ENCODE measurements at places on chromosomes 16 and 17.

GRCh38 chr17:78541488-78542206 is 35.5 kb downstream of the DNAH17 start:
- peak; percentile 54 for DNase-seq

GRCh38 chr16:53457670-53458069 is 23.4 kb downstream of the RBL2 start:
- DNase-seq = no peak

DNA sequence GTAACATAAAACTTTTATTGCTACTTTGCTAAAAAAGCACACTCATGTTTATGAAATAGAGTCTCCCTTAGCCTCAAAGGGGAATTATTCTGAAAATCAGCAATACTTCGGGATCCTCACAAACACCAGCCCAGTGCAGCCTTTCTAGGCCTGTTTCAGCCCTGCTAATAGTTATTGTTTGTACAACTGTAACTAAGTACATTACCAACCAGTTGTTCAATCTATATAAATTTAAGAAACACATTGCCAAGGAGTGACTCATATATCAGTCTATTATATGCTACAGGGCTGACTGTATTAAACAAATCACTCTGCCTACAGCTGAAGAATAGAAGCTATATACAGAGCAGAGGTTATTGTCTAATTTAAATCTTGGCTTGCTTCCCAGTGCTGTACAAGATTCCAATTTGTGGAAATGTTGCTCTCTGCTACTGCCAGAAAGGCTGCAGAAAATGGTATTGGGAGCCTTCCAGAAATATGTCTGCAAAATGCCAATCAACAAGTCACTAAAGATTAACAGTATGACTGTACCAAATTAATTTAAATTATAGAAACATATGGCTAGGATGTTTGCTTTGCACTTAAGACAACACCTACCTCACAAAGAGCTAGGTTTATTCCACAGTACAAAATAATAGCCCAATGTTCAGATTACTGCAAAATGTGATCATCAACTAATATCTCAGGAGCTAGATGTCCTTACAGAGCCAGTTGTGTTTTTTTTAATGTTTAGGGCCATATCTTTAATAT is 49.7 kb downstream of the TOX3 start:
- DNase-seq = no peak

DNA sequence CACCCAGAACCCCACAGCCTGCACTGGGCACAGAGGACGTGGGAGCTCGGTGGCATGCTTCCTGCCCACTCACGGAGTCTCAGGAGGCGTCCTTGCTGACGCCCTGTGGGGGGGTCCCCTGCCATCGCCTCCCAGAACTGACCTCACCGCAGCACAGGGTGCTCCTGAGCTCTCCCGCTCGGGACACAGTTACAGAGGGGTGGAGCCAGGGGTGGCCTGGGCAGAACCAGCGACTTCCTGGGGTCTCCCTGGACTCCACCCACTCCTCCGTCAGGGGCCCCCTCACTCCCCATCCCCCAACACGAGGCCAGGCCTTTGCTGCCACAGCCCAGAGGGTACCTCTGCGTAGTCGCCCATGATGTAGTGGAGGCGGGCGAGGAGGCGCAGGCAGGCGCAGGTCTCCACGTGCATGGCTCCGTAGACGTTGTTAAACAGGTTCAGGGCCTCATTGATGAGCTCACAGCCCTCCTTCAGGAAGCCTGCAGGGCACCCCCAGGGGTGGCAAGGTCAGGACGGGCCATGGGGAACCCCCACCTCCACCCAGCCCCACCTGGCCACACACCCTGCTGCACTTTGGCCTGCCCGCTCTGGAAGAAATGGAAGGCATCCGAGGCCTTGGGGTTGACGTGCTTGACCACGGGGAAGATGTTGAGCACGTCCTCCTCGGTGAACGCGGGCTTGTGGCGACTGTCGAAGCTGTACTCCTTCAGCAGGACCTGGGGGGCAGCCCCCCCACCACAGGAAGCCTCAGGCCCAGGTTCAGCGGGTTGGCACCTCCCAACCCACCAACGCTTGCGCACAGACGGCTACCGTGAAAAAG is 17.8 kb downstream of the CLUH start:
- peak; percentile 2 for DNase-seq

- peak; percentile 42 for DNase-seq
Observed at GRCh38 chr17:59221159-59221847, 992 bp downstream of the GDPD1 start.

GRCh38 chr17:83086907-83087787 is 7.7 kb downstream of the METRNL start:
- no peak for DNase-seq

DNA sequence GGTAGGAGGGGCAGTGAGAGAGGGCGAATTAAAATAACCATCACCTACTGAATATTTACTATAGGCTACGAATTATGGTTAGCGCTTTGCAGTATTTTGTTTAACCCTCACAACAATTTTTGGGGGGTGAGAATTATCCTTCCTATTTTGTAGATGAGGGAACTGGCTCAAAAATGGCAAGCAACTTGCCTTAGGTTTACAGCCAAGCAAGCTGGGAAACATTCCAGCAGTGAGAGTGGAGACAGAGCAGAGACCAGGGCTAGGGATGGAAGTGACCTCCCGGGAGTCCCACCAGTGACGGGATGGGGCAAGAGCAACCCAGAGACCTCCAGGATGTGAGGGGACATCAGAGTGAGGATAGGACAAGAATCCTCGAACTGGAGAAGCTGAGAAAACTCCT is 352 bp upstream of the VMO1 start:
- no peak for DNase-seq

GRCh38 chr17:10837921-10838320 is at the start of gene PIRT:
PIRT (minus strand) TSS chr17:10838087; CDS start chr17:10825645, 12,442 bp downstream.
- DNase-seq = no peak

GRCh38 chr17:6163612-6164333 is 93.6 kb downstream of the WSCD1 start:
- no peak for DNase-seq

DNA sequence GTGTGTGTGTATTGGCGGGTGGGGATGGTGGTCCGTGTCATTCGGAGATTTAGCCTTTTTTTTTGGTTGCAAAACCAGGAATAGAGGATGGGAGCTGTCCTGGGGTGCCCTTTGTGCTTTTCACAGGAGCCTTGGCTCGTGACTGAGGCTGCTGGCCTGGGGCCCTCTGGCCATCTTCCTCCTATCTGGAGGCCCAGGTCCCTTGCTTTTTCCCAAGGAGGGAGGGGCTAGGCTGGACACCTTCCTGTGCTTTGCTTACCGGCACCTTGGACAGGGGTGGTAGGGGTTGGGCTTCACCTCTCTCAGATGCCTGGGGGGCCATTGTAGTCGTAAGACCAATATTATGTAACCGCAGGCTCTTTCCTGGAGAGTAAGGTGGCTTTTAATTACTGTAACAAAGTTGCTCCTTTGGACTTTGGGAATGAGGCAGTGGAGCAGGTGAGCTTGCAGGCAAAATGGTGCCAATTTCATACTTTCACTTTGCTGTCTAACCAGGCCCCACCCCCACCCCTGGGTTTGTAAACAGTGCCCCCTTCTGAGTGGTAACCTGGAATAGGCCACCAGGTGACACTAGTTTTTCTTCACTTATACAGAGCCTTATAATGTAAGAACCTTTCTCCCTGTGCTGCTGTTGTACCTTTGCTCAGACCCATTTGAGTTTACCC is 1.2 kb downstream of the DYNLL2 start:
- peak; percentile 66 for DNase-seq

DNA sequence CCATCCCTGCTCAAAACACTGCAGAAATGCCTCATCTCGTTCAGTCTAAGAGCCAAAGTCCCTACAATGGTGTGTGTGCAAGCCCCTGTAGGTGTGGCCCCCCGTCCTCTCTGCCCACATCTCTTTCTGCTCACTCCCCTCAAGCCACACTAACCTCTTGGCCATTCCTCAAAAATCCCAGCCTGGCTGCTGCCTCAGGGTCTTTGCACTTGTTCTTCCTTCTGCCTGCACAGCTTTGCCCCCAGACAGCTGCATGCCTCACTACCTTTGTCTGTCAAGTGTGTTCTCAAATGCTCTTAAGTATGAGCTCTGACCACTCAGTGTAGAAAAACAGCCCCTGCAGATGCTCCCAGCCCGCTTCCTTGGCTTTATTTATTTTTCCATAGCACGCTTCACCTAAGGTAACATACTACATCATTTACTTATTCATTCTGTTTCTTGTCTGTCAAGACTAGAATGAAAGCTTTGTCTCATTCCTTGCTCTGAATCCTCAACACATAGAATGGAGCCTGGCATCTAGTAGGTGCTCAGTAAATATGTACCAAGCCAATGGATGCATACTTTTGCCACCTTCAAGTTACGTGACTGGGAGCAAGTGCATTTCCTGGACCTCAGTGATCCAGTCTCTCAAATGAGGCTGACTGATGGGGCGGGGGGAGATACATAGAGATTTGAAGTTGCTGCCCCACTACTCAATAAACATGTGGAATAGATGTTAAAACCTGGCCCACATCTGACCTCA is 38.1 kb downstream of the RAI1 start:
- DNase-seq = no peak

Measured in K562 (cell line).